Fibroblast of skin of left biceps (primary cell): ENCODE measurements at places on chromosomes 1 and 21.

GRCh38 chr1:179876300-179876715, 1.3 kb downstream of the TOR1AIP2 start:
- no peak for DNase-seq

DNA sequence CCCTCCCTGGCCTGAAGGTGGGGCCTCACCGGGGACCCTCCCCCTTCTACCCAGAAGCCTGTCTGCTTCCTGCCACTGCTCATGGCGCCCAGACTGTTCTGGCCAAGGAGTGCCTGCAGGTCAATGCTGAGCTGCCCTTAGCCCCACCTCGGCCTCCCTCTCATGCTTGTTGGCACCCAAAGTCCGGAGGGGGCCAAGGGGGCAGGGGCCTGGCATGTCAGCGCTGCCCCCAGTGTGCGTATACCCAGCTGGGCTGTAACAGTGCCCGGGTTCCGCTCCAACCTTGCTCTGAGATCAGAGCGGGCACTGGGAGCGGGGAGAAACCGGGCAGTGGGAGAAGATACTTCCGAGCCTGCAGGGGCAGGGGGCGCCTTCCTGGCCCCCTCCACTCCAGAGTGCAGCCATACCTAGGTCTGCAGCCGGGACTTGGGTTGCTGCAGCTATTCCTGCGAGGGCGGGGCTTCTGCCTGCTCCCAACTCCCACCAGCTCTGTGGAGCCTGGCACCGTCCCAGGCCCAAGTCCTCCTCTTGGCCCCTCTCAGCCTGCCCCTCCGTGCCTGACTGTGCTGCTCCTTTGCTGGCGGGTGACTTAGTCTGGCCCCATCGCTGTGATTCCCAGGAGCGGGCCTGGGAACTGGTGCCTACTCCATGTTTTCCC, 21.4 kb upstream of the TGFB2 start:
- DNase-seq = no peak

DNA sequence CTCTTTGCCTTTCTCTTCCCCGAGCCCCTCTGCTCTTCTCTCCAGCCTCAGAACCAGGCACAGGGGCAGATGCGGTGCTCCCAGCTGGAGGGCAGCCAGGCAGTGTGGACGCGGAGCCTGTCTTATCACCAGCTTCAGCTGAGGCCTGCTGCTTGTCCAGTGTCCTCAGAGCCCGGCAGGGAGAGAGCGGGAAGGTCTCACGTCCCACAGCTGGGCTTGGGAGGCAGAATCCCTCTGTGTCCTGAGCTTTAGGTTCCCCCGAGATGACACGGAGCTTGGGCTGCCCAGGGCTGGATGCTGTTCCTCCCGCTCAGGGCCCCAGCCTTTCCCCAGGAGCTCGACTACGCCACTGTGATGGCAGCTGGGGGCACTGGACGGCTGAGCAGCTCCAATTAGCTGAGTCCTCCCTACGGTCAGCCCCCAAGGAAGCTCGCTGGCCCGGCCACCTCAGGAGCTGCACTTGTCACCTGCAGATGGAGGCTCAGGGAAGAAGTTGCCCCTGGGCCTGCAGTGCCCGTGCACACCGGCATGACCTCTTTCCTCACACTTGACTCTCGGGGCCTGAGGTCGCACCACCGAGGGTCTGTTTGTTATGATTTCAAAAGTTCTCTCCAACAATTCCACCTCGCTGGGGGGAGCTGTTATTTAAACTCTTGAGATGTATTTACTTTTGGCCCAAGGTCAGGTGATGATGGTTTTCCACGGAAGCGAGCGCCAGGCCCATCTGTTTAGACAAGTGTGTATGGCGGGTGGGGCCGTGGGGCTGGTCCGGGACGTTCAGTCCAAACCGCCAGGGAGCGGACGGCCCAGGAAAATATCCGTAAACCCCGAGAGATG, 127.3 kb downstream of the SIK1 start:
- no peak for DNase-seq

- no peak for DNase-seq
These were observed 10.6 kb downstream of the GFI1 start for GRCh38 chr1:92476071-92476631.
